COR-L47 (cell line): ENCODE measurements at places on chromosomes 1 and 21.

GRCh38 chr1:24505816-24506215 lies 3.2 kb downstream of the RCAN3 start:
- no peak for DNase-seq

DNA sequence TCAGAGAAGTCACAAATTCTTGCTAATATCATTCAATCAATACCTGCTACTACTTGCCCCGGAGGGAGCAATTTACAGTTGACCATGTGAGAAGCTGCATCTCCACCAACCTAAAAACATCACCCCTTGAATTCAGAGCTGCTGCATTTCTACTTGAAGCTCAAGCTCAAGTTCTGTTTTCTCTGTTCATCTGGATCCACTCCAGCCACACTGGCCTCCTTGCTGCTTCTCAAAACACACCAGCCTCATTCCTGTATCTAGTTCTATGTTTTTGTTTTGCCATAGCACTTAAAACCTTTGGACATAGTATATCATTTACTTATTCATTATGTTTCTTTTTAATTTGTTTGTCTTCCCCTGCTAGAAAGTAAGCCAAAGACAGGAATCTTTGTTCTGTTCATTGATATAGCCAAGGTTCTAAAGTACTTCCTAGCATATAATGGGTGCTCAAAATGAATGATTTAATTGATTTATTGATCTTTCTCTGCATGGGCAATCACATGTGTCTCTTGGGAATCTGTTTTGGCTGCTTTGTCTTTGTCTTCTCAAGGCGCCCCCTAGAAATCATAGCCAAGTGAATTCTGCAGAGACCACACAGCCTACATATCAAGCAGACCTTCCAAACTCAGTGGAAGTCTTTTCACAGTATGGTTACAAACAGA lies 23.6 kb downstream of the SYF2 start:
- no peak for DNase-seq

GRCh38 chr1:82486969-82487368 lies 686.2 kb downstream of the ADGRL2 start:
- no peak for DNase-seq

DNA sequence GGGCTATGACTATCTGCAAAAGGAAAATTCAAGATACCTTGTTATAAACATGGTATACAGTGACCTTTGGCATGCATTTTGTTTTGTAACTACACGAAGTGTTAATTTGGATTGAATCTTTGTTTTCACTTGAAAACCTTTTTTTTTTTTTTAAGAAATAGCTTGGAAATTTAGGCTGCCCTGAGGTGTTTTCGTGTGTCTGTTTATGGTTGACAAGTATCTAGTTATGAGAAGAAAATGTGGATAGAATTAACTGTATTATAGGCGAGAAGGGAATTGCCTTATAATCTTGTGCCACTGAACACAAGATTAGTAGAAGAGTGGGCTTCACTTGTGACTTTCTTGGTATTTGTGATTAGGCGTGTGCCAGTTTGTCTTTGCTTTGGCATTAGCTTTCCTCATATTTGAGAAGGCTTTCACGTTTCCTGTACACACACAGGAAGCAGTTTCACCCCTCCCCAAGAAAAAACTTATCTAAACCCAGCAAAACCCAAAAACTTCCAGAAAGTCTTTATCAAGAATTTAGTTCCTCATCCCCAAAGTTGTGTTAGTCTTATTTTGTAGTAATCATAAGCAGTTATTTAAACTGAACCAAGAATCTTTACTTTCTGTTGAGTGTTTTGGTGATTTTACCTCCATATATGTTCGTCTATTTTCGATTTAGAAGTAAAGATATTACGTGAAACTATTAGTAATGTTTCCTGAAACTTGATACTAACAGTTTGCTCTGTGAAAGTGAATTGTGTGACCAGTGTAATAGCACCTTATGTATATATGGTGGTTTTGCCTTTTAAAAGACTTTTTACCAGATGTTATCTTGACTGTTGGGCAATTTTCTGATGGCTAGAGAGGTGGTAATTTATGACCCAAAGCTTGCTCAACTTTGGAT lies 3.8 kb downstream of the DYRK1A start:
- no peak for DNase-seq

DNA sequence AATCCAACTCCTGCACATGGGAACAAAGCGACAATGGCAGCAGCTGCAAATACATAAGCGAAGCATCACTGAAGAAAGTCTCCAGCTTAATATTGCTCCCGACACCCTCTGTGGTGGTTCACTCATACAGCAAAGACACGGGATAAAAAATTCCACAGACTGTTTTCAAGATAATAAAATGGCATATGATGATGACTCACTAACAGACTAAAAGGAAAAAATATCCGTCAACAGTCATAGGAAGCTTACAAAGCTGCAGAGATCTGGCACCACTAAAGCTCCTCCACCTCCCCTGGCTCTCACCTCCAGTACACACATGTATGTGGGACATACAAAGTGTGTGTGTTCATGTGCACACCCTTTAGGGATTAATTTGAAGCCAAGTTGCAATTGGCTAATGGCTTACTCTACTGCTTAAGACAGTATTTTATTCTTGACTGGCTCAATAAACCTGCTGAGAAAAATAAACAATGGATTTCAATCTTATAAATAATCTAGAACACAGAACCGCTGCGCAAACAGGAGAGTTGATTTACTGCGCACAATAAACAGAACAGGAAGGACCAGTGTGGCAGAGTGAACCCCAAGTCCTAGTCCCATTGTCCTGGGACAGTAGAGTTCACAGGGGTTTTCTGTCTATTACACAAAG lies 94.4 kb downstream of the SLC45A1 start:
- DNase-seq, result no peak

- no peak for DNase-seq
Measured at GRCh38 chr21:31201548-31201947, 142.5 kb downstream of the TIAM1 start.

- no peak for DNase-seq
Measured at GRCh38 chr1:223326776-223327175, 37.2 kb downstream of the SUSD4 start.

DNA sequence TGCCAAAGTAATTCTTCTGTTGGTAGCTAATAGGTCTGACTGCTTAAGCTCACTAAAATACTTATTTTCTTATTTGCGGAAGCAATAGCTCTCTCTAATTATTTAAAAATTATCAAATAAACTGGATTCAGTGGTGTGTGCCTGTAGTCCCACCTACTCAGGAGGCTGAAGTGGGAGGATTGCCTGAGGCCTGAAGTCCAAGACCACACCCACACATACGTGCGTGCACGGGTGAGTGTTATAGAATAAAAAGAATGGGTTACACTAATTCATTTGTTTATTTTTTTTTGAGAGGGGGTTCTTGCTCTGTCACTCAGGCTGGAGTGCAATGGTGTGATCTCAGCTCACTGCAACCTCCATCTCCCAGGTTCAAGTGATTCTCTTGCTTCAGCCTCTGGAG lies 94.2 kb upstream of the HNRNPU start:
- DNase-seq, result no peak

- no peak for DNase-seq
Measured at GRCh38 chr1:92701147-92701546, 83.8 kb downstream of the EVI5 start.

DNA sequence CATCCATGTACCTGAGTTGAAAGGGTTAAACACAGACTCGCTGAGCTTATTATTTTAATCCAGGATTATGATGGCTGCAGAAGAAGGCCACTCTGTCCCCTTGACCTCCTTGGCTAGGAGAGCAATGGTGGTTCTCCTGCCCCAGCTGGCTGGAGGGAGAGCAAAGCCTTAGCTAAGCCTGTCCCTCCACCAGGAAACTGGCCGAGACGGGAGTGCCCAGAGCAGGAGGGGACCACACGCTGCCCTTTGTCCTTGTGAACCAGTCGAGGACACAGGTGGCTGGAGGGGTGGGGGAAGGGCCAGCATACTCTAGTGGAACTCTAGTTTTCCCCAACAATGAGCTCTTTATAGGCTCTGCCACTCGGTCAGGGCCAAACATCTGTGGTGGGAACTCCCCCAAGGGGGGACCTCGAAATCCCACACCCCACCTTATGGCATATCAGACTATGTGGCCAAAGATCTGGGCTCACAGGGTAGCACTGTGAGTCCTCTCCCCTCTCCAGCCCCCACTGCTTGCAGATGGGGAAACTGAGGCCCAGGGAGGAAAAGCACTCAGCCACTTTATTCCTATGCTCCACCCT lies 12.9 kb downstream of the KIAA1614 start:
- DNase-seq, result no peak

DNA sequence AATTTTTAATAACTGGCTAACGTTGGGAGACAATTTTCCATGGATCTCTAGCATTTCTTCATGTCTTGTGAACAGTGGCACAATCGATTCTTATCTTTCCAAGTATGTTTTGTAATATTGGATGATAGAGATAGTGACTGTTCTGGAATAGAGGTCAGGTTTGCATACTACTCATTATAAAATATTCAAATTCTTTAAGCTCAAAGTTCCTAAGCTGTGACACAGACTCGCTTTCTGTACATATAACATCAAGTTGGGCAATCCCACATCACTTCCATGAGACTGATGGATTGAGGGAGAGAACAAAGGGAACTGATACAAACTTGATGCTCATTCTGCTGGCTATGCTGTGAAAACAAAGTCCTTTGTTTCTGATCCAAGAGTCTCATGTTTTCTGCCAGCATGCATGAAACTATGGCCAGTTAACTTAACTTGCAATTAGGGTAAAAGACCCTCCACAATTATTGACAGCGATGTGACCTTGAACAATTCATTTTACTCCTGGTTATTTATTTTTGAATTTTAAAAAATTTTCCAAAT lies 392.4 kb downstream of the TTLL7 start:
- no peak for DNase-seq

GRCh38 chr1:223653015-223653414 lies 12.5 kb downstream of the CAPN8 start:
- DNase-seq, result no peak

GRCh38 chr21:45329261-45330074 lies 41.8 kb upstream of the POFUT2 start:
- DNase-seq, result no peak

- DNase-seq, result no peak
Measured at GRCh38 chr1:1748686-1749321, 24.6 kb upstream of the CDK11A start.

GRCh38 chr1:174789399-174789798 lies 210.3 kb upstream of the CACYBP start:
- DNase-seq, result no peak

GRCh38 chr1:37634244-37634991 lies at the start of gene RSPO1:
TSS of gene RSPO1 (minus strand) at chr1:37634892. CDS start at chr1:37629661, 5,231 bp downstream.
- no peak for DNase-seq

DNA sequence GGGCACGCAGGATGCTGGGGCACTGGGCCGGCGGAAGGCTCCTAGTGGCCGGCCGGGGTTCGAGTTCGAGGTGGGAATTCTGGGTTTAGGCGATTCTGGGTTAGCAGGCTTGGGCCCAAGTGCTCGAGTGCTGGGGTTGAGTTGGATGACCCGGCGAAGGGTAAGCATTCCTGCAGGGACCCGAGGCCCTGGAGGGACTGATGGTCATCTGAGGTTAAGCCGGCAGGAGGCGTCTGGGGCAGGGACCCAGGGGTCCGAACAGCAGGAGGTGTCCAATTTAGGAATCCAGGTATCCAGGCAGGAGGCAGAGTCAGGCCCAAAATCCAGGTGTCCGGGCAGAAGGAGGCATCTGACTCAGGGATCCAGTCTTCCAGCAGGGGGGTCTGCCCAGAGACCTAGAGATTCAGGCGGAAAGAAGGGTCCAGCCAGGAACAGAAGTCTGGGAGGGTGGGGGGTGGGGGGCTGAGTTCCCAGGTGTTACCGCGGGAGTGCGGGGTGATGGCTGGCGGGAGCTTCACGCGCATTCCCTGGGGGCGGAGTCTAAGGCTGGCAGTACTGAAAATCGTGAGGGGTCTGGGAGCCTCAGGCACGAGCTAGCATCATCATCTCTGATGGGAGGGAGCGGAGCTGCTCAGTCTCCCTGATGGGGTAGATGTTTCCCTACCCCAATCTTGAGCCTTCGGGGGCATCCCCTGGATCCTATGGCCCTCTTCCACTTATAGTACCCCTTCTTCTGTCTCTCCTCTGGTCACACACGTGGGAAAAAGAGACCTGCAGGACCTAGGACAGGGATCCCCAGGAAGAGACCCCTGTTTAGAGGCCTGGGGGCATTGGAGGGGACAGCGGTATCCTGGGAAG lies 585 bp downstream of the GPR3 start:
- DNase-seq, result no peak

- DNase-seq, result no peak
Measured at GRCh38 chr1:24095140-24095859, 16.6 kb downstream of the MYOM3 start.

GRCh38 chr1:59308839-59309238 lies 11.9 kb downstream of the FGGY start:
- DNase-seq, result no peak

- DNase-seq, result peak; percentile 55
Measured at GRCh38 chr21:18007121-18007520, 188.0 kb upstream of the C21orf91 start.

- DNase-seq, result no peak
Measured at GRCh38 chr1:216450227-216450626, 27.0 kb upstream of the USH2A start.

DNA sequence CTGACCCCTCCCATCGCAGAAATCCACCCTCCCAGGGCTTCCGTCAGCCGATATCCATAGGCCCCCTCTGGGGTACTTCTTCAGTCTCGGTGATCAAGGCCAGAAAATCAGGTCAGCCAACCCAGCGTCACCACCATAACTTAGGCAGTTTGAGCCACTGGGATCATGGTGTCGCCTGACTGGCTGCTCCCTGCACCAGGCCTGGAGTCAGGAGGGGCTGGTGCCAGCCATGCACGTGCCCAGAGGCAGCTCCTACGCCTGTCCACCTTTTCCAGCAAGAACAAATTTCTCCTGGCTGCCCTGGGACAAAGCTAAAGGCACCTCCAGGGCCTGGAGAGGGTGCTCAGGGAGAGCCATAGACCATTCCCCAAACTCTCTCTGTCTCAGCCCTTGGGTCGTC lies 4.8 kb upstream of the CTRC start:
- DNase-seq, result no peak

DNA sequence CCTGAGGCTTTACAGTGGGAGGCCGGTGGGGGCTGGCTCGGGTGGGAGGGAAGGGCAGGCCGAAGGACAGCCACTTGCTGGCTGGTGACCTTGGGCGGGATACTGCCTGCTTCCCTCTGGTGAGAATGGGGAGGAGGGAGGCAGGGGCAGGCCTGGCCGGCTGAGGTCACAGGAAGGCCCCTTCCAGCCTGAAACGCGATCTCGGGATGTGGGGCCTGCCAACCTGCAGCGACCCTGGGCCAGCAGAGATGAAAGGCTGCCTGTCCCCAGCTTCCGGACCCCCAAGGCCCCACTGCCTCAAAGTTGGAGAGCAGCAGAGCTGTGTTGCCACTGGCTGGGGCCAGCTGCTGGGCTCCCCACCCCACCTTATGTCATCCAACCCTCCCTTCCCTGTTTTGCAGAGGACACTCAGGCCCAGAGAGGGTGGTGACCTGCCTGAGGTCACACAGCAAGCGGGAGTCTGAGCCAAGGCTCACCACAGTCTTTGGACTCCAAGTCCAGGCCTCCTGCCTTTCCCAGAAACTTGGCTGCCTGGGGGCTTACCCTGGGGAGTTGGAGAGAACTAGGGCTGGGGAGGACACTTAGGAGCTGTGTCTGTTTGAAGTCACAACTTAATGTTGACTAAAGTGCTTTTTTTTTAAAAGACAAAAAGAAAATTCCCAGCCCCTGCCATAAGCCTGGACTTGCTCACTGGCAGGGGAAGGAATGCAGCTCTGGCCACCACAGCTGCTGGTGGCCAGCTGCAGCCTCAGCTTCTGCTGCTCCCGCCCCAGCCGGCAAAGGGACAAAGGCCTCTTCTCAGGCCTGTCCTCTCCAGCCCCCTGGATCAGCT lies 14.8 kb upstream of the WASF2 start:
- DNase-seq, result no peak

GRCh38 chr1:34906756-34907155 lies 22.7 kb downstream of the DLGAP3 start:
- DNase-seq, result no peak

GRCh38 chr1:20712215-20712577 lies 5.6 kb downstream of the KIF17 start:
- DNase-seq, result no peak
